Non-pigmented ciliary epithelial cell (primary cell): ENCODE measurements at places on chromosomes 11 and 22.

GRCh38 chr11:117931331-117931950 is 2.2 kb upstream of the TMPRSS13 start:
- DNase-seq, result no peak

- no peak for DNase-seq
Observed at GRCh38 chr11:44916801-44917385, 33.8 kb downstream of the TP53I11 start.

DNA sequence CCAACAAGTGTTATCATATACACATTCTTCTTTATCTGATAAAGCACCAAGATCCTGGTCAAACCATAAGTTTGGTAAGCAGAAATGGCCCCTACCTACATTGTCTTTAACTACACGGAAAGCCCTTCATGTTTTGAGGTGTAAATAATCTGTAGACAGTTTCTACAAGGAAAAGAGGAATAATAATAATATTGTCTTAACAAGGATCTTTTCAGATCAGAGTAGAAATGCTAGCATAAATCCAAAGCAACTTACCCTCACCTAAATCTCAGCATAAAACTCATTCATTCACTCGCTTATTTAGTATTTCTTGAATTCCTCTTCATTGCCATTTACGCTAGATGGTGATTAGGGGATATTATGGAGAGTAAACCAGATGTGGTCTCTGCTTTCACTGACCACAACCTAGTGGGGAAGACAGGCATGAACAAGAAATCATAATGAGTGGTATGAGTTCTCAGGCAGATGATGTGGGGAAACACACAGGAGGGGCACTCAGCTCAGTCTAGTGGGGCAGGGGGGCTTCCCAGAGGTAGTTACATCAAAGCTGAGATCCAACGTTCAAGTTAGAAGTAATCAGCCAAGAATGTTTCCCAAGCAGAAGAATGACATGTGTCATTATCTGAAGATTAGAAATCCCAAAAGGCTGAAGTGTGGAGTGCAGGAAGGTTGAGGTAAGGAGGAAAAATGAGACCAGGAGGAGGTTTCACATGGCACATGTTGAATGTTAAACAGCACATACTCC is 65.4 kb upstream of the ZC3H12C start:
- no peak for DNase-seq

DNA sequence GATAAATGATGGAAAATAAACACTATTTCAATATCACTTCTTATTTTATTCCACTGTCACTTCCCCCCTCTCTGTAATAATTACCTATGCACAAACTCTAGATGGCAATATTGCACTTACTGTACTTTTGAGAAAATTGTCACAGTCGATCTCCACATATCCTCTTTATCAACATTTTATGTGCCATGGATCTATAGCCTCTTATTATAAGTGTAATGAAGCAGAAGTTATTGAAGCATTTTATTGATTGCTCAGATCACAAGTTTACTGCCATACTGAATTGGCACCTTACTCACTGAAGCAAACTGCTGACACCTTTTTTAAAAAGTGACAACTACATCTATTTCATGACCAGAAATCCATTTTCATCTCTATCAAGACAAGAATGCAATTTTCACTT is 133.4 kb downstream of the DCDC1 start:
- no peak for DNase-seq

DNA sequence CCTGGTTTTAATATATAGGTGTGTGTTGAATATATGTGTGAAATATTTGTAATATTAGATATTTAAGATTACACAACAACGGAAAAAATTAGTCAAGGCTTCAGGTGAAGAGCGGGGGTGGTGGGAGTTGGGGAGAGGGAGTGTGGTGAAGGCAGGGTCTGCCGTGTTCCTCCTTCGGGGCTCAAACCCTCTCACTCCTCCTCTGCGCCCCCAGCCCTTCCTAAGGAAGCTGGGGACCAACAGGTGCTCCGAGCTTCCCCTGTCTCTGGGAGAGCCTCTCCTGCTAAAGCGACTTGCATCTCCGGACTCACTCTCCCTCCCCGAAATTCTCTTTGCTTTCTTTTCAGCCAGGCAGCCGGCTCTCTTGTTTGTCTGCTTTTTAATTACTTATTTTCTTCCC is 960 bp upstream of the CADM1 start:
- no peak for DNase-seq
